ENCODE measurements at places on chromosomes 6 and 20. TPM values are rescaled to one million over a fixed set of nuclear protein-coding genes. Genes with fewer than 3 reads are reported as not detected.

The OPRM1 gene
- total RNA-seq, result not detected

The MAFB gene
- 1.2 TPM for total RNA-seq

The LGSN gene
- total RNA-seq, result not detected

The HLA-DMA gene
- 35.3 TPM for total RNA-seq

The TTBK1 gene
- not detected for total RNA-seq

The BMP2 gene
- 0.26 TPM for total RNA-seq

The COL20A1 gene
- total RNA-seq, result not detected

The MYCT1 gene
- 0.11 TPM for total RNA-seq

The RAB44 gene
- not detected for total RNA-seq

The IL17A gene
- total RNA-seq, result not detected

The SMOC2 gene
- total RNA-seq, result 0.05 TPM

The KIAA1755 gene
- total RNA-seq, result not detected

The CST2 gene
- not detected for total RNA-seq

The BPI gene
- not detected for total RNA-seq

The MYL9 gene
- total RNA-seq, result not detected

The SLC22A23 gene
- total RNA-seq, result 8.0 TPM

The GABRR2 gene
- total RNA-seq, result not detected

The BIRC7 gene
- total RNA-seq, result 7.7 TPM

The ULBP3 gene
- total RNA-seq, result 4.2 TPM

The RAET1L gene
- total RNA-seq, result not detected

The PRL gene
- not detected for total RNA-seq

The TMEM14A gene
- 58.5 TPM for total RNA-seq

The NKAPL gene
- total RNA-seq, result not detected

The ZSWIM3 gene
- total RNA-seq, result 3.4 TPM

The C6orf62 gene
- total RNA-seq, result 114 TPM

The CCN2 gene
- 3.1 TPM for total RNA-seq

All from SK-MEL-5 (cell line).